ENCODE measurements at places on chromosomes 5 and 9.
A peak's percentile ranks its signal among the peaks of the same experiment; 100 is the strongest.

DNA sequence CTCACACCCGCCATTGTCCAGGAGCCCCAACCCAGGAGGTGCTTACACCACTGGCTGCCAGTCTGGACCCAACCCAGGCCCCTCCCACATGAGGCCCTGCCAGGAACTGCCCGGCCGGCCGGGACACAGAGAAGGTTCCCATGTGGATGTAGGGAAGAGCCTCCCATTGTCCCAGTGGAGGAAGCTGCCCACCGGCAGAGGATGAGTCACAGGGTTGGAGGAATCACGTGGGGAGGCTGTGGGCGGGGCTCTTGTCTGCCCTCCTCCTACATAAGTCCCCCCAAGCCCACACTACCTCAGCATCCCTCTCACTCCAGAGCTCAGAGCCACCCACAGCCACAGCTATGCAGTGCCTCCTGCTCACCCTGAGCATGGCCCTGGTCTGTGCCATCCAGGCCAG is 26.1 kb downstream of the PAEP start:
- no peak for DNase-seq

- no peak for DNase-seq
Observed at GRCh38 chr9:97979788-97980478, 3.2 kb upstream of the ANP32B start.

DNA sequence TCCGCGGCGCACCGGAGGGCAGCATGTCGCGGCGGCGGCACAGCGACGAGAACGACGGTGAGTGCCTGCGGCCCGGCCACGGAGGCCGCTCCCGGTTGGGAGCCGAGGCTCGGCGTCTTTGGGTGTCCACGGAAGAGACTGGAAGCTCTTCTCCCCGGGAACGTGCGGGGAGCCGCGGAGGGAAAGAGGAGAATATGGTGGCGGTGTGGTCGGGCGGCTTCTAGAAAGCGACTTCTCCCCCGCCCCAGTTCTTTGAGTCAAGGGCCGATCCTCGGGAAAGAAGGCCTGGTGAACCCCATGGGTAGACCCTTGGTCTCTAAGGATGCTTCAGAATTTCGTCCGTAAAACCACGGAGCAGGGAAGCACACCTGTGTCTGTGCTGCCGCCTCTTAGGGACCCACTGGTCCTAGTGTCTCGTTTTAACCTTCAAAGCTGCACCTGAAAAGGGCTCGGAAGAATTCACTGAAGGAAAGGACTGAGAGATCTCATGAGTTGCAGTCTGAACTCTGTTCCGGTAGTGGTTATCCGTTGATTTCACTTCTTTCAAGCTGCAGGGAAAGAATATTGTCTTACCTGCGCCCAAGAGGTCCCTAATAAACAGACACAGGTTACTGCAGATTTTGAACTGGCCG is 354 bp downstream of the NCBP1 start:
- no peak for DNase-seq

GRCh38 chr9:131492070-131492469 is 10.6 kb upstream of the POMT1 start:
- DNase-seq = no peak

GRCh38 chr5:14552017-14552416 is 29.6 kb upstream of the OTULINL start:
- no peak for DNase-seq

GRCh38 chr5:153429761-153430380 is 60.6 kb upstream of the GRIA1 start:
- DNase-seq = no peak

GRCh38 chr5:42745426-42745825 is 11.2 kb upstream of the CCDC152 start:
- DNase-seq = no peak

DNA sequence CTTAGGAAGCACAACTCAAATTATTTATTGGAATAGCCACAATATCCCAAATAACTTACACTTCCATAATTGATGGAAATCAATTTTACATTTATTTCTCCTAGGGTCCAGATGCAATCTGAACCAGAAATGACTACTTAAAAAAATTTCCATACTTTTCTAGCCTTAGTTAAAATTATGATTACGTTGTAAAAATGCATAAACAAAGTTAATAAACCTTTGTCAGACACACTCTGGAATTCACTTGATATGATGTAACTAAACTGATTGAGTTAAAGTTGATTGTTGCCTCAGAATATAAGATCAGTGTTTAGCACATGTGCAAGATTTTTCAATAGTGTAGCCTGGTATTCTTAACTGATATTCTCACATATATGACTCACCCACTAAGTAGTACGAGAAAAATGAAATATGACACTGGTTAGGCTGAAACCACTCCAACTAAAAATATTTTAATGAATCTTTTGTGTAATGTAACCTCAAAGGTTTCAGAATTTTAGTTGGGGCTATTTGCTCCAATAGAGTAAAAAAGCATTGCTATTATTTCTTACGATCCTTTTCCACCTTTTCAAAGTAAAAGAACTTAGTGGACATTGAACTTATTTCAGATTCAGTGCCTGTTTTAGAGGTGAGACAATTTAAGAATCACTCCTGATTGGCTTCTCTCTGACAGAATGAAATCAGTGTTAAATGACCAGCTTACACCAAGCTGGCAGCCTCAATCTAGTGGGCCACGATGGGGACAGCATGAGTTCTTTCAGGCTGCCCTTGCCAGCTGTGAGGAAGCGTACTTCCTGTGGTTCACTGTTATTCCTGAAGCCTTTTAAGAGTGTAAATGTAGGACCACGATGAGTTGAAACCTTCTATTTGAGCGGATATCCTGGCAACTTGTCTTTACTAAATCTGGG is 277.2 kb upstream of the CDH9 start:
- no peak for DNase-seq

- DNase-seq = no peak
Observed at GRCh38 chr5:33659526-33660169, 218.9 kb downstream of the TARS1 start.

GRCh38 chr5:127031147-127031862 is 947 bp upstream of the MARCHF3 start:
- peak; percentile 72 for DNase-seq

DNA sequence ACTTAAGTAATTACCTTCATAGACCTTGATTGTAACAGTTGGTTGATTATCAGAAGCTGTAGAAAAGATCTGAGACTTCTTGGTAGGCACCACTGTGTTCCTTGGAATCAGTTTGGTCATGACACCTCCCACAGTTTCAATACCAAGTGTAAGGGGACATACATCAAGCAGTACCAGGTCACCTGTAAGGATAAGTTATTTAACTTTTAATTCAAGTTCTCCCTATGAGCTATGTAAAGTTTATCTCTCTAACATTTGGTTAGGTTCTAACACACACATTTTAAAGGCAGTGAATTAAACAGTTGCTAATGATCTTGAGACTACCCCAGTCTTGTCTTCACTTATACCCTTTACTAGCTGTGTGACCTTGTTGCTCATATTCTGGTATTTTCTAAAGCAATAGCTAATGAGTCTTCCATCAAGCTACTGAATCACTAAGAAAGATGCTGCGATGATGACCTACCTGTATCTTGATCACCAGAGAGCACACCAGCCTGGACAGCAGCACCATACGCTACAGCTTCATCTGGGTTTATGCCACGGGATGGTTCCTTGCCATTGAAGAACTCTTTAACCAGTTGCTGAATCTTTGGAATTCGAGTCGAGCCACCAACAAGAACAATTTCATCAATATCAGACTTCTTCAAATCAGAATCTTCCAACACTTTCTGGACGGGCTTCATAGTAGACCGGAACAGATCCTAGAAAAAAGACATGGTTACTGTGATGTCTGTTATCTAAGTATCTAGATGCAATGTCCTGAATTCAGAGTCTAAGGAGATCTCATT is 2.8 kb downstream of the HSPA5 start:
- DNase-seq = no peak

DNA sequence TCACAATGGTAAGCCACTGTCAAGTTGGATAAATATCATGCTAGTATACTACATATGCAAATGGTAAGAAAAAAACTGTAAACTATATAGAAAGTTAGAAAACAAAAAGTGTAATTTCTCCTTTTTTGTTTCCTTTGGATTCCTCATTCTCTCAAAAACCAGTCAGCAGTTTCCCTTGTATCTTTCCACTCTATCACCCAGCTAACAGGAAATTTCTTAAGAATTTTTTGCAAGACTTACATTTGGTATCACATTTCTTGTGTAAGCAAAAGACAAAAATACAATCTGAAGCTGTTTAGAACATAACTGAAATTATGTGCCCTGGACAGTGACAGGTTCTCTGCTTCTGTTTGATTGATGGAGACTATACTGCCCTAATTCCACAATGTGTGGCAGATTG is 25.2 kb upstream of the MSH3 start:
- no peak for DNase-seq

- DNase-seq = no peak
Observed at GRCh38 chr5:73390972-73391371, 57.6 kb downstream of the FOXD1 start.
